Left lobe of liver (tissue), 2 donors: ENCODE measurements at places on chromosomes 1 and 21. TPM values are rescaled to one million over a fixed set of nuclear protein-coding genes. Genes with fewer than 3 reads are reported as not detected.

RGS8 gene
- not detected for total RNA-seq

- DNase-seq = no peak
Measured at GRCh38 chr21:29430576-29430975, 131.9 kb downstream of the BACH1 start.

GRCh38 chr1:22341791-22342605, 109.7 kb upstream of the ZBTB40 start:
- DNase-seq = no peak

DNA sequence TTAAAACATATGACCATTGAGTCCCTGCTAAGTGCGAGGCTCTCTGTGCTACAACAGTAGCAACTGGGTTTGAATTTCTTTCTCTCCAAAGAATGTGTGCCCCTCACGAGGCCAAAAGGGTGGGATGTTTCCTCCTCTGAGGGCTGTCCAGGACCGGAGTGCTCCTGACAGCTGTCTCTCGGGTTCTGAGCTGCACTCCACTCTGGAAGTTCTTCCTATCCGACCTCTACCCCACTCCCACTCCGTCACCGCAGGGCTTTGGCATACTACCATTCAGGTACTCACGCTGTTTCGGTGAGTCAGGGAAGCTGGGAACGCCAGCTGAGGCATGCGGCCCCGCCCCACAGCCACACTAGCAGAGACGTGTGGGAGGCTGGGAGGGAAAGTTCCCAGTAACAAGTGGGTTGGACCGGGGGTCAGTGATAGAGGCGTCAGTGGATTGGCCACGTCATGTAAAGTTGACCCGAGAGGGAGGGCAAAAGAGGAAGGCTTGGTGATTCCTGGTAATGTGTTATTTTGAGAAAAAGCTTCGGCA, 705 bp upstream of the SLC50A1 start:
- DNase-seq = peak; percentile 88

DNA sequence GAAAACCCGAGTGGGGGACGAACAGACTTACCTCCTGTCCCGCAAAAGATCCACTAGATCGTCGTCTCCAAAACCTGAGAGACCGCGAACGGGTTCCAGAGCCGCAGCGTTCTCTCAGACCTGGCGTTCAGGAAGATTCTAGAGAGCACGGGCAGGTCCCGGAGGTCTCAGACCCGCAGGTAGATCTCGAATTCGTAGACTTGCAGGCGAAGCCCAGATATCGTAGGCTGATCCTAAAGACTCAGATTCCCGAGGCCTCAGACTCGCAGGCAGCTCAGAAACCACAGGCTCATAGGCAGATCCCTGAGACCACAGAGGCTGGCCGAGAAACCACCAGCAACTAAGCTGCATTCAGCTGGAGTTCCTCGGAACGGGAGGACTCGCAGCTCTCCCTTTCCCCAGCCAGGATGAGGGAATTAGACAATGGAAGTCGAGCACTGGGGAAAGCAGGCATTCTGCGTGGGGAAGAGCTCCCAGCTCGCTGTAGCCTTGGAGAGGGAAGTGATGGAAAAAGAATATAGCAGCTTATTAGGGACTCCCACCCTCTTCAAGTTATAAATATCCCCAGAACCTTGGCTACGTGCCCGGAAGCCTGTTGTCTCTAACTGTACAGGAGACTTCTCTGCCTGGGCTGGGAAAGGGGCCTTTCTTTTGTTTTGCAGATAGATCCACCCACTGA, at the start of gene ZNF436:
TSS of gene ZNF436 (minus strand) at position 502 of the 679 bp plus-strand sequence. CDS start 1,831 bp downstream, outside the sequence.
- peak; percentile 71 for DNase-seq

RERE gene
- total RNA-seq = 30.9 TPM
